ENCODE measurements at places on chromosomes 6 and 20. TPM values are rescaled to one million over a fixed set of nuclear protein-coding genes. Genes with fewer than 3 reads are reported as not detected.

DNA sequence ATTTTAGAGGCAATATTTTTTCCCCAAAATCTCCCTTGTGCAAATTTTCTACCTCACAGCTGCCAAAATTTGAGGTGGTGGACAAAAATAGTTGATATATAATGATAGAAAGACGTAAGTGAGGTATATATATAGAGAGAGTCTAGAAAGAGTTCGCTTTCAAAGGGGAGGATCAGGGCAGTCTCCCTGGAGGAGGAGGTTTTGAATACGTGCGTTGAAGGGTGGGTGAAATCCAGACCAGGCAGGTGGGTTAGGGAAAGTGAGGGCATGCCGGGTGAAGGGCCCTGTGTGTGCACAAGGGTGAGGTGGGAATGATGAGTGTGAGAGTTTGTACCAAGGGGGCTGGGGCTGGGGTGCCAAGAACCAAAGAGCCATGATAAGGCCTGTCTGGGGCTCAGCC, 100.2 kb downstream of the CEBPB start:
- no peak for DNase-seq
- no peak overlapping the region for H3K4me3 ChIP-seq
- H3K36me3 ChIP-seq: peaks cover under 1% of the 10 kb centered on the region
- no peaks in the 10 kb centered on the region for H3K27me3 ChIP-seq

GRCh38 chr20:6501061-6501460, 266.4 kb upstream of the BMP2 start:
- peak; percentile 2 for DNase-seq
- no peak overlapping the region for H3K27ac ChIP-seq
- peaks cover 8% of the 10 kb centered on the region for H3K4me1 ChIP-seq
- H3K4me3 ChIP-seq: no peak overlapping the region

DNA sequence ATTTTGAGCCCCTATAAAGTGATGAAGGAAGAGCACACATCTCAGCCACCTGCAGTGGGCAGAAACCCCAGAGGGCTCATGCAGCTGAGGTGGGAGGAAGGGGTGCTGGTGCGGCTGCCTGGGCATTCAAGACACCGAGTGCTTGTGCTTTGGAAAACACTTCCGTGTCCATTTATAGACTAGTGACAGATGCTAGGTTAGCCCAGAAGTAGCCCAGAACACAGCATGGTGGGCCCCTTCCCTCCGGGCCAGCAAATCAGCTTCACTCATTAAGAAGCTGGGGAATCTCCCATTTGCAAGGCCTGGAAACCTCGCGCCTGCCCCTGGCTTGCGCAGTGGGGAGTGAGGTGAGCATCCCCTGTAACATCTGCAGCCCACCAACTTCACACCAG, 12.9 kb downstream of the BEND3 start:
- no peak for DNase-seq
- no peak overlapping the region for H3K27ac ChIP-seq
- peaks cover 4% of the 10 kb centered on the region for H3K36me3 ChIP-seq
- no peak overlapping the region for H3K4me3 ChIP-seq

DNA sequence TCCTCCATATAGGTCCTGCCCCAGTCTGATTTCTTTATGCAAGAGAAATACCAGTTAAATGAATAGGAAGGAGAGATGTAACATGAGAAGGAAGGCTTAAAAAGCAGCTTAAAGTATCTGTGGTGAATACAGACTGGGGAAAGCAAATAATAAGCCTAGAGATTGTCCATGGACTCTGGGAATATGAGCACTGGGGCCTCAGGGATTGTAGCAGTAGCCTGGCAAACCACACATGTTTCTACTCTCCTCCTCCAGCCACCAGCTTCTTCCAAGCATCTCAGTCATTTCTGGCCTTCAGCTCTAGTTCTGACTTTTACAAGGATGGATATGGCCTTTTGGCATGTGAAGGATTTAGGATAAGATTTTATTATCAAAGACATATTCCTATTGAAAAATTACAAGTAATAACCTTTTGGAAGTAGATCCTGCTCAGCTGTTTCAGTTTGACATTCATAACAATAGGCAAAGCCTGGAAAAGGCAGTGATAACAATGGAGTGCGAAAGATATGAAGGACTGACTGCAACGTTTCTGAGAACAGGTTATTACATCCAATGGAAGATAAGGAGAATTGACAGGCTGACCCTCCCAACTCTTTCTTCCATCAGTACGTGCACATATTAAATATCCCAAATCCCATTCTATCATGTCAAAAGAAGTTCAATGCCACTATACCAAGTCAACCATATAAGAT, 41.6 kb downstream of the CYP39A1 start:
- no peak overlapping the region for H3K27ac ChIP-seq
- no peaks in the 10 kb centered on the region for H3K36me3 ChIP-seq
- DNase-seq: no peak
- no peaks in the 10 kb centered on the region for H3K4me1 ChIP-seq

DNA sequence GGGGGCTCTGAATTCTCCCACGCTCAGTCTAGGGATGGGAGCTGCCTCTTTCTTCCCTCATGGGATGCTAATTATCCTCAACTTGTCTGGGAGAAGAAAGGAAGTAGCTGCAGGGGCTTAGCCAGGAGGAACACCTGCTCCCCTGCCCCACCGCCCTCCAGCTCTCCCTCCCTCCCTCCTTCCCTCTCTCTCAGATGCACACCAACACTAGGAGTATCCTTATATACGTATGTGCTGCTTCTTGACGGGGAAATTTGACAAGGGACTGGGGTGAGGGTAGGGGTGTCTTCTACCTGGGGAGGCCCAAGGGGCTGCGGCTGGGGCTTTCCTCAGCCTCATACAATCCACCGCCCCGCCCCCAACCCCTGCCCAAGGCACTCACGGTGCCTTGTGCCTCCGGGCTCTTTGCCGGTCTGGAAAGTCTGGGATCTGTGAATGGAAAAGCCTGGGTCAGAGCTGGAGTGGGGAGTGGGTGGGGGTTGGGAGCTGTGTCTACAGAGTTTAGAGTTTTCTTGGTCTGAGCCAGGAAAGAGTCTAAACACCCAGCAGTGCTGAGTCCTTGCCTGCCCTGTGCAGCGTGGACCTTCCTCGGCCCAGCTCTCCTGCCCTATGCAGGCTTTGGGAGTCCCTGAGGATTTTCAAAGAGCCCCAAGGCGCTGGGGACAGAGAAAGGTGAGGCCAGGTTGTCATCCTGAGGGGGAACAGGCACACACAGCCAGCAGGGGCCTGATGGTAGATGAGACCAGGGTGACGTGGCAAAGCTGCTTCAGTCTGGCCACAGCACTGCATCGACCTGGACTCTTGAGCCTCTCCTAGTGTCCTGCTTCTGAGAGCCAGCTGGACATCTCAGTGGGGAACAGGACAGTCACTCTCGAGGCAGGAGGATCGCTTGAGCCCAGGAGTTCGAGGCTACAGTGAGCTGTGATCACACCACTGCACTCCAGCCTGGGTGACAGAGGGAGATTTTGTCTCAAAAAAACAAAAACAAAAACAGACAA, 29.3 kb upstream of the EMILIN3 start:
- H3K27ac ChIP-seq: no peak overlapping the region
- H3K4me1 ChIP-seq: no peaks in the 10 kb centered on the region
- no peak overlapping the region for H3K4me3 ChIP-seq
- no peak for DNase-seq

- DNase-seq: no peak
- no peak overlapping the region for H3K27ac ChIP-seq
- no peaks in the 10 kb centered on the region for H3K36me3 ChIP-seq
Observed at GRCh38 chr6:113055061-113055460, 707.9 kb downstream of the RFPL4B start.

DNA sequence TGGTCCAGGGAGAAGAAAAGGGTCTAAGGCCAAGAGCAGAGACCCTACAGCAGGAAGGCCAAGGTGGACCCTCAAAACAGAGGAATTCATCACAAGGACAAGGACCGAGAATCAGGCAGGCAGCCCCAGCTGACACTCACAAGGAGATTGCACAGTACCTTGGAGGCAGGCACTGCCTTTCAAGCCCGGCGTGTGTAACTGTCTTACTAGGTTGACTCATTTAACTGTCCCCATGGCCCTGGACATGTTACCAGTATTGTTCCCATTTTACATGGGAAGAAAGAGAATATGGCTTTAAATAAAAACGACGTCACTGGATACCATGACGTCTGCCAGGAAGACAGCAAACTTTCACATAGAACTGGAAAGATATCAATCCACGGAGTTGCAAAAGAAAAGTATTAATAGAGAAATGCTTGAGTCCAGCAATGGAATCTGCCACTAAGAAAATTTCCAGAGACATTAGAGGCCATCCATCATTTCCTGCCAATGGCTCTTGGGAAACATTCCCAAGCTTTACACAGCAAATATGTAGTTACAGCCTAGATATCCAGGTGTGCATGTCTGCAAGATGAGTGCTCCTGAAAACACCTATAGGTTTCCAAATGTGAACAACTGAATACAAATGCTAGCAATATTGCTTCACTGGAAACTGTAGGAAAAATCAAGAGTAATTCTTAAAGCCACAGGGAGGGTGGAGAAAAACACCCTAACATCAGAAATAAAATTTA, 111.5 kb upstream of the RPS6KA2 start:
- peaks cover 29% of the 10 kb centered on the region for H3K4me1 ChIP-seq
- H3K36me3 ChIP-seq: peaks cover 7% of the 10 kb centered on the region
- H3K27me3 ChIP-seq: no peaks in the 10 kb centered on the region
- H3K4me3 ChIP-seq: no peak overlapping the region

DNA sequence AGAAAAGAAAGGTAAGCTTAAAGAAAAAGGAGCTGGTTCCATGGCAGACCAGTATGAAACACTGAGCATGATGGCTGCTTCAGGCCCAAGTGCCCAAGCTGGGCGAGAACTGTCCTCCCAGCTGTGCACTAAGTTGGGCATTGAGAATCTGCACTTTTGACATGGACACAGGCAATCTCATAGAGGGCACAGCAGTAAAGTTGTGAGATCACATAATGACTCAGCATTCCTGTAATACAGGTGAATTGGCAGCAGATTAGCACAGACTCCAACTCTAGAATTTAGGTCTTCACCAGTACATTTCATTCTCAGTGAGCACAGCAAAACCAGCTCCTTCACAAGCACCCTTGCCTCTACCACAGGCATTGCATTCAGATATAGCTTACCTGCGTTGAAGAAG, 343.4 kb downstream of the PKHD1 start:
- no peaks in the 10 kb centered on the region for H3K4me1 ChIP-seq
- DNase-seq: no peak
- peak overlapping the region; percentile 13 for H3K27ac ChIP-seq
- no peak overlapping the region for H3K4me3 ChIP-seq
- no peaks in the 10 kb centered on the region for H3K27me3 ChIP-seq

DNA sequence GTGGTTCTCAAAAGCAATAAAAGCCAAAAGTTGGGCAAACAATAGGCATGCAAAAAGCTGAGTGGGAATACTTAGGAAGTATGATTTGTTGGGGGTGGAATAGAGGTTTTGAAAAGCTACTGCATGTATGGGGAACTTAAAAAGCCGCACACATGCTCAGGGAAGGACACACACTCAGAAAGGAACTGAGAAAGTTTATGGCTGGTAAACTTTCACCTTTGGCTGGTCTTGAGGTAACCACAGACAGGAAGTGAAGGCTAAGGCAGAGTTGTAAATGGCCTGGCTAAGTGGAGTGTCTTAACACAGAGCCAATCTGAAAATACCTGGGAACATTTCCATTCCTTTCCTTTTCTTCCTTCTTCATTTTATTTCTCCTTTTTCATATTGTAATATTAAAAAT, 134.5 kb upstream of the EXOC2 start:
- H3K4me3 ChIP-seq: no peak overlapping the region
- no peak for DNase-seq
- H3K4me1 ChIP-seq: no peaks in the 10 kb centered on the region
- H3K27ac ChIP-seq: no peak overlapping the region
- H3K27me3 ChIP-seq: no peaks in the 10 kb centered on the region

DNA sequence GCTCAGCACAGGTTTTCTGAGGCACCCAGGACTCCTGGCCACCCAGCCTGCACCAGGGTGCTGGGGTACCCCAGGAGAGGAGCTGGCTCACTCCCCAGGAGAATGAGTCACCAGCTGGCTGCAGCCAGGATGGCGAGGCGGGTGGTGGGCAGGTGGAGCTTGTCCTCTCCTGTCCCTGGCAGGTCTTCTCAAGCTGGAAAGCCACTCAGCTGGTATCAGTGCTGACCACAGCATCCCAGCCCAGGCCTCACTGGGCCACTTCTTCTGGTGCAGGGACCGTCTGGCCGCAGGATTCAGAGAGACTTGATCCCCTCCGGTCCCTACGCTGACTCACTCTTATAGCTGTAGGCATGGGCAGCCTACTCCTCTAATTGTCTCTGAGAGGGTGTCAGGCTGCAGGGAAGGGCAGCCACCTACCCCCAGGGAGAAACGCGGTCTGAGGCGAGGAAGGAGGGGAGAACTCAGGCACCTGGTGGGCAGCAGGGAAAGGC, 22.2 kb downstream of the TFEB start:
- peak; percentile 85 for DNase-seq
- H3K4me3 ChIP-seq: peak overlapping the region; percentile 8
- H3K4me1 ChIP-seq: peaks cover 39% of the 10 kb centered on the region
- H3K27me3 ChIP-seq: no peaks in the 10 kb centered on the region
- no peaks in the 10 kb centered on the region for H3K36me3 ChIP-seq

GRCh38 chr6:160962835-160963623, 28.5 kb upstream of the MAP3K4 start:
- H3K27me3 ChIP-seq: no peaks in the 10 kb centered on the region
- H3K27ac ChIP-seq: no peak overlapping the region
- DNase-seq: no peak
- H3K36me3 ChIP-seq: no peaks in the 10 kb centered on the region
- no peak overlapping the region for H3K4me3 ChIP-seq

GRCh38 chr20:23152902-23153301, 66.8 kb upstream of the CD93 start:
- H3K36me3 ChIP-seq: no peaks in the 10 kb centered on the region
- no peak for DNase-seq
- H3K27ac ChIP-seq: no peak overlapping the region
- H3K4me1 ChIP-seq: peaks cover 18% of the 10 kb centered on the region
- H3K4me3 ChIP-seq: no peak overlapping the region

DNA sequence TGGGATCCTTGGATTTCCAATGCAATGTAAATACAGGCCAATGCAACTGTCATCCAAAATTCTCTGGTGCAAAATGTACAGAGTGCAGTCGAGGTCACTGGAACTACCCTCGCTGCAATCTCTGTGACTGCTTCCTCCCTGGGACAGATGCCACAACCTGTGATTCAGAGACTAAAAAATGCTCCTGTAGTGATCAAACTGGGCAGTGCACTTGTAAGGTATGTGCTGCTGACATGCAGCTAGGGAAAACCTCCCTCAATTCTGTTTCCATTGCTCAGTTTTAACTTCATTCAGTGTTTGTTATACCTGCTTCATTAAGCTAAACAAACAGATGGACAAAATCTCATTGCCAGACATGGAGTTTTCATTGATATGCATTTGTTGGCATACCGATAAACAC, 397.1 kb downstream of the ARHGAP18 start:
- no peaks in the 10 kb centered on the region for H3K27me3 ChIP-seq
- H3K27ac ChIP-seq: no peak overlapping the region
- H3K4me1 ChIP-seq: peaks cover 14% of the 10 kb centered on the region
- peak; percentile 42 for DNase-seq
- H3K4me3 ChIP-seq: no peak overlapping the region

GRCh38 chr20:51596668-51597388, 54.3 kb upstream of the NFATC2 start:
- no peak overlapping the region for H3K27ac ChIP-seq
- DNase-seq: no peak
- H3K4me1 ChIP-seq: peaks cover 10% of the 10 kb centered on the region
- H3K4me3 ChIP-seq: no peak overlapping the region
- H3K36me3 ChIP-seq: peaks cover 13% of the 10 kb centered on the region
- H3K27me3 ChIP-seq: no peaks in the 10 kb centered on the region

The SIRPB1 gene
- total RNA-seq: 3.4 TPM

The NKAPL gene
- total RNA-seq: not detected

The CGA gene
- total RNA-seq: not detected

The FRK gene
- total RNA-seq: 21.2 TPM

The CCN5 gene
- 0.94 TPM for total RNA-seq

The FAM209B gene
- total RNA-seq: not detected

The CAPN11 gene
- not detected for total RNA-seq

Data from Calu3 (cell line).